HAP-1 (cell line): ENCODE measurements at places on chromosomes 16 and 17.

DNA sequence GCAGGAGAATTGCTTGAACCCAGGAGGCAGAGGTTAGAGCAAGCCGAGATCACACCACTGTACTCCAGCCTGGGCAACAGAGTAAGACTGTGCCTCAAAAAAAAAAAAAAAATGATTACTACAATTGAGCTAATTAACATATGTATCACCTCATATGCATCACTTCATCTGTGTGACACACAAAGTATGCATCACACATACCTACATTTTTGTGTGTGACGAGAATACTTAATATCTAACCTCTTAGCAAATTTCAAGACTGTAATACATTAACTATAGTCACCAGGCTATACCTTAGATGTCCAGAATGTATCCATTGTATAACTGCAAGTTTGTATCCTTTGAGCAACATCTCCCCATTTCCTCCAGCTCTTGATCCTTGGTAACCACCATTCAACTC is 214.2 kb upstream of the MON1B start:
- DNase-seq = no peak

- no peak for DNase-seq
Observed at GRCh38 chr17:48640858-48641180, 14.7 kb upstream of the HOXB9 start.

DNA sequence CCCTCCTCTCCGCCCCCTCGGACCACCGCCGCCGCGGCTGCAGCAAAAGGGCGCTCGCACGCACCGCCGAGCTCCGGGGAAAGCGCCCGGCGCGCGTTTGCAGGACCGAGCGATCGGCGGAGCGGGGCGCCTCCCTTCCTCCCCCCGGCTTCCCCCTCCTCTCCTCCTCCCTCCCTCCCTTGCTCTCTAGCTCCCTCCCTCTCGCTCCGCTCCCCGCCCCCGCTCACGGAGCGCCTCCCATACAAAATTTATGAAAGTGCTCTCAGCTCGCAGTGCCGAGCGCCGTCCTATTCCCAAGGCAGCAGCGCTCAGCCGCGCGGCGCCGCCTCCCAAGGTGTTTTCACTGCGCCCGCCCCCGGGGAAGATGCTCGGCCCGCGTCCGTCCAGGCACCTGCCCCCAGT is at the start of gene RTN4RL1:
Gene RTN4RL1, minus strand, starts transcription at position 115 of the 402 bp plus-strand sequence. CDS start 469 bp downstream, outside the sequence.
- peak; percentile 84 for DNase-seq

GRCh38 chr17:35185849-35186248 is 8.3 kb downstream of the SLC35G3 start:
- no peak for DNase-seq

DNA sequence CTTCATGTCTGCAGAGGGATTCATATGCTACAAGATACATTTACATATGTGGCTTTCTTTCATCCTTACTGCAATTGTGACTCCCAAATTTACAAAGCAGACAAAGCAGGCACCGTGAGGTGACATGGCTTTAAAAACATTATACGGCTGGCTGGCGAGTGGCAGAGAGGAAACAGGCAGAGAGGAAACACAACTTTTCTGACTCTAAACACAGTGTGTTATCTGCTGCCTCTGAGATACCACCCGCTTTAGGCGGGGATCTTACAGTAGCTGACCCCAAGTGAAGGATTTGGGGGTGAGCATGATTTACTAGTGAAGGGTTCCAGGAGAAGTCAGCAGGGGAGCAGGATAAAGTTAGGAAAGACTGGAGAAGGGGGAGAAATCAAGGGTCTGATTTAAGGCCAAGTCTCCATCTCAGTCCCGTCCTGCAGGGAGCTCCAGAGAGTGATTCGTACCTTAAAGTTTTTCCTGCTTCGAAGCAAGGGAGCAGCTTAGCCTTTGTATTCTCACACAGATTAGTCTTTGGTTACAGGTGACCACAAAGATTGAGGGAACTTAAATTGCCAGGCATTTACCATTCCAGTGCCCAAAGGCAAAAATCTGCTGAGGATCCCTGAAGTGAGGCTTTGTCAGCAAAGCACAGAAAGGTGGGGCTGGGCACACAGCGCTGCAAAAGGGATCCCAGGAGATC is 355.0 kb downstream of the GRIN2A start:
- no peak for DNase-seq

DNA sequence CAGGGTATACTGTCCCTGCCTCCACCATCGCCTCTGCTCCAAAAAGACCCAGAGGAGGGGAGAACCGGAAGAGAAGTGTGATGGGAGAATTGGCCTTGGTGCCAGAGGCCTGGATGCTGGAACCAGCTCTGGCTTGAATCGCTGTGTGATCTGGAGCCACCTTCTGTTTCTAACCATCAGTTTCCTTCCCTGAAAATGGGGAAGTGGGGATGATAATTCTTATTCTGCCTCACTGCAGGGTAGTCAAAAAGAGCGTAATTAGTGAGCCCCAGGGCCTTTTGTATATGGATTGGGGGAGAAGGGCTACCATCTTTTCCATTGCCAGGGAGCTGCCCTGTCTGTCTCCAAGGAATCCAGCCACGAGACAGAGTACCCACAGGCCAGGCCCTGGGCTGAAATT is 52.2 kb downstream of the CCT6B start:
- no peak for DNase-seq

DNA sequence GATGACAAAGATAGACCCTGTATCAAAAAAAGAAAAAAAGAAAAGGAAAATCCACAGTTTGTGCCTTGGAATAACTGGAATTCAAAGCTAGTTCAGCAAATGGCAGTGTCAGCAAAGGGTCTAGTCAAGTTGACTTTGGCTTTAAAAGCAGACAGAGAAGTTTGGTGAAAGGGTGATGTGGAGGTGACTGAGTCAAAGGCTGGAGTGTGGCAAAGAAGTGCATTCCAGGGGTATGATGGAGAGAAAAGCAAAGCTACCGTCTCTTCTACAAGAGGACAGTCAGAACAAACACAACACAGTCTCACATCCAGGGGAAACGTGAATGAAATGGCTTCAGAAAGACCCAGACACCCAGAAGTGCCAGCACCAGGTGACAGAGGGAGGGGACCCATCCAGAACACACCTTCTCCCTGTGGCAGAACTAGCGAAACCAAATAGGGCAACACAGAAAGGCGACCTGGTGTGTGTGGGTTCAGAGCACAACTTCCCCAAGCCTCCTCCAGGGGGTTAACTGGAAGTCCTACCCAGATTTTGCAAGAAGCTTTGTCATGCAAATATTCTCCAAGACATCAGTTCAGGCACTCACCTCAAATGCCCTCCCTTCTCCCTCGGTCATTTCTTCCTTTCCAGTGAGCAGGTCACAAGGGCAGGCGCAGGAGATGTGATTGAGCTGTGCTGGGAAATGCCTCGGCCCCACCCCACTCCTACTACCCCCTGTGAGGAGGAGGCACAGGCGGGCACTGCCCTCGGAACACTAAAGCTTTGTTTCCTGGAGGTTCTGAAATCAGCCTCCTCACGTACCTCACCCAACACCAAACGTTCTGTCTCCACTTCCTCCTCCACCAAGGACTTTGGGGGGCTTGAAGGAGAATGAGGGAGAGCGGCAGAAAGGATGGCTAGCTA is 481.9 kb downstream of the SOX9 start:
- DNase-seq = peak; percentile 37

DNA sequence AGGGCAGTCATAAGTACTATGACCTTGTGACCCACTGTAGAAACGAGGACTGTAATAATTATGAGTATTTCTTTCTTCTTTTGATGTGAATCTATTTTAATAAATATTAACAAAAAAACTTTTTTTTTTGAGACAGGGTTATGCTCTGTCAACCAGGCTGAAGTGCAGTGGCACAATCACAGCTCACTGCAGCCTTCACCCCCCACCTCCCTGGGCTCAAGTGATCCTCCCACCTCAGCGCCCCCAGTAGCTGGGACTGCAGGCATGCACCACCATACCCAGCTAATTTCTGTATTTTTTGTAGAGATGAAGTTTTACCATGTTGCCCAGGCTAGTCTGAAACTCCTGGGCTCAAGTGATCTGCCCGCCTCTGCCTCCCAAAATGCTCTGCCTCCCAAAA is 32.6 kb downstream of the SCPEP1 start:
- no peak for DNase-seq

DNA sequence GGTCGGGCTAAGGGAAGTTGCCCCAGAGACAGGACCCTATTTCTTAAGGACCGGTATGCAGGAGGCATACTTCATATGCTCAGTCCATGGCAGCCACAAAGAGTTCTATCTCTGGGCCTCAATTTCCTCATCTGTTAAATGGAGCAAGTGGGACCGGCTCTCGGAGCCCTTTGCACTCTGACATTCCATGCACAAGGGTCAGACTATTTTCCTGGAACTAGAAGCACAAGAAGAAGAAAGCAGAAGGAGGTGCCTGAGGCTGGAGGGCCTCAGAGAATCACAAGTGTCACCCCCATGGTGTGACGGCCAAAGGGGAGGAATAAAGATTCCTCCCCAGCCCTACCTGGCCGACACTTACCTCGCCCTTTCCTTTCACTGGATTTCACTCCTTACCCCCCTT is 115.8 kb downstream of the GSG1L start:
- DNase-seq = no peak
